GF-D8 (cell line): ENCODE measurements at places on chromosomes 12 and 14.
A peak's percentile ranks its signal among the peaks of the same experiment; 100 is the strongest.

DNA sequence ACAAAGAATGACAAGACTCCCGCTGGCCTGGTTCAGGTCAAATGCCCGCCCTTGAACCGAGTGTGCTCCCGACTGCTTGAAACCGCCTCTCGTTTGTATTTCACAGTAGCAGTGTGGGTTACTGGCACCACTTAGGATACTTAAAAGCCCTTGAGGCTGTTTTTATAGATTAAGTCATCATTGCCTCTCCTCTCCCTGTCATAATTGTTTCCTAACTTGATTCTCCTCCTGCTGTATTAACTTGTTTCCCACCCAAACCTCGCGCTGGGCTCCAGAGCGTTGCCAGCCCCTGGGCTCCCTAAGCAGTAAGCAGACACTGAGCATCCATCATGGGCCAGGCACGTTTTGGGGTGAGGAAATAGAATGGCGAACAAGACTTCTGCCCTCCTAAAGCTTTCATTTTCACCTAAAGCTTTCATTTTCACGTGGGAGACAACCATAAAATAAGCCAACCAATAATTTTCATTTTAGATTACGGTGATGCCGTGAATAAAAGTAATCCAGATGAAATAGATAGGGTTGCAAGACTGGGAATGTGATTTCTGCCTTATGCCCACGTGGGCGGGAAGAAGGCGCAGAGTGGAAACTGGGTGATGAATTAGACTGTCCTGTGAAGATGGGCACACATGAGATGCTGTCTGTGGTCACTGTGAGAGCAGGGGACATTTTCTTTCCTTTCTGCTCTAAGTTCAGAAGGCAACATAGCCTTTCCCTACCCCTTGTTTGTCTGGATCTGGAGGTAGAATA, 97.5 kb downstream of the PPP2R5C start:
- no peak for DNase-seq

DNA sequence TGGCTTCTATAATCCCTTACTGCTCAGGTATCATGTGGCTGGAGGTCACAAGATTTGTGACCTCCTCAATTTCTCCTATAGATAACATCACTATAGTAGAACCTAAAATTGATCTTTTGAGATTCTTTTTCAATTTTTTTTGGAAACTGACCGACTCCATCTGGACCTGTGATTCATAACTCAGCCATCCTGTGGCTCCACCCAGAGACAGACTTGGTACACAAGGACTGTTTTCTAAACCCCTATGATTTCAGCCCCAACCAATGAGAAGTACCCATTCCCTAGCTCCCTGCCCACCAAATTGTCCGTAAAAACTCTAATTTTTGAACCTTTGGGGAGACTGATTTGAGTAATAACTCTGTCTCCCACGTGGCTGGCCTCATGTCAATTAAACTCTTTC, 148.9 kb downstream of the SYT10 start:
- DNase-seq = no peak

GRCh38 chr14:86654558-86655184, 1124.7 kb downstream of the FLRT2 start:
- DNase-seq = no peak

GRCh38 chr12:130835011-130835410, 4.0 kb downstream of the STX2 start:
- peak; percentile 50 for DNase-seq

GRCh38 chr12:115210533-115211252, 526.7 kb upstream of the TBX3 start:
- no peak for DNase-seq

GRCh38 chr12:124592481-124593160, 25.2 kb upstream of the NCOR2 start:
- no peak for DNase-seq

GRCh38 chr12:27539191-27539631, 15.2 kb downstream of the PPFIBP1 start:
- no peak for DNase-seq

DNA sequence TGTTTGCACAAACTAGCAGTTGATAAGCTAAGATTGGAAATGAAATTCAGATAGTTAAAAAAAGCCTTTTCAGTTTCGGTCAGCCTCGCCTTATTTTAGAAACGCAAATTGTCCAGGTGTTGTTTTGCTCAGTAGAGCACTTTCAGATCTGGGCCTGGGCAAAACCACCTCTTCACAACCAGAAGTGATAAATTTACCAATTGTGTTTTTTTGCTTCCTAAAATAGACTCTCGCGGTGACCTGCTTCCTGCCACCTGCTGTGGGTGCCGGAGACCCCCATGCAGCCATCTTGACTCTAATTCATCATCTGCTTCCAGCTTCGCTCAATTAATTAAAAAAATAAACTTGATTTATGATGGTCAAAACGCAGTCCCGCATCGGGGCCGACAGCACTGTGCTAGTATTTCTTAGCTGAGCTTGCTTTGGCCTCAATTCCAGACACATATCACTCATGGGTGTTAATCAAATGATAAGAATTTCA, 335.6 kb downstream of the TMEM121 start:
- DNase-seq = no peak

- DNase-seq = no peak
These were observed 13.9 kb downstream of the PDZRN4 start for GRCh38 chr12:41202051-41202450.

DNA sequence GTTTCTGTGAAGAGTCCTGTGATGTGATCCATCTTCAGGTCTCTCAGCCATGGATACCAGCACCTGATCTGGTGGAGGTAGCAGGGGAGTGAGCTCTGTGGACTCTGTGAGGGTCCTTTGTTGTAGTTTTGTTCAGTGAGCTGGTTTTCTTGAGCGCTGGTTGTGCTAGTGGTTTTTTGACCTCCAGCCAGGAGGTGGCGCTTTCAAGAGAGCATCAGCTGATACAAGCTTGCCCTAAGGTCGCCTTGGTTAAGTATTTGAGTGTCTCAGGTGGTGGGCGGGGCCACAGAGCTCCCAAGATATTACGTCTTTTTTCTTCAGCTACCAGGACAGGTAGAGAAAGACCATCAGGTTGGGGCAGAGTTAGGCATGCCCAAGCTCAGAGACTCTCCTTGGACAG, 139.7 kb downstream of the TTLL5 start:
- DNase-seq = no peak

DNA sequence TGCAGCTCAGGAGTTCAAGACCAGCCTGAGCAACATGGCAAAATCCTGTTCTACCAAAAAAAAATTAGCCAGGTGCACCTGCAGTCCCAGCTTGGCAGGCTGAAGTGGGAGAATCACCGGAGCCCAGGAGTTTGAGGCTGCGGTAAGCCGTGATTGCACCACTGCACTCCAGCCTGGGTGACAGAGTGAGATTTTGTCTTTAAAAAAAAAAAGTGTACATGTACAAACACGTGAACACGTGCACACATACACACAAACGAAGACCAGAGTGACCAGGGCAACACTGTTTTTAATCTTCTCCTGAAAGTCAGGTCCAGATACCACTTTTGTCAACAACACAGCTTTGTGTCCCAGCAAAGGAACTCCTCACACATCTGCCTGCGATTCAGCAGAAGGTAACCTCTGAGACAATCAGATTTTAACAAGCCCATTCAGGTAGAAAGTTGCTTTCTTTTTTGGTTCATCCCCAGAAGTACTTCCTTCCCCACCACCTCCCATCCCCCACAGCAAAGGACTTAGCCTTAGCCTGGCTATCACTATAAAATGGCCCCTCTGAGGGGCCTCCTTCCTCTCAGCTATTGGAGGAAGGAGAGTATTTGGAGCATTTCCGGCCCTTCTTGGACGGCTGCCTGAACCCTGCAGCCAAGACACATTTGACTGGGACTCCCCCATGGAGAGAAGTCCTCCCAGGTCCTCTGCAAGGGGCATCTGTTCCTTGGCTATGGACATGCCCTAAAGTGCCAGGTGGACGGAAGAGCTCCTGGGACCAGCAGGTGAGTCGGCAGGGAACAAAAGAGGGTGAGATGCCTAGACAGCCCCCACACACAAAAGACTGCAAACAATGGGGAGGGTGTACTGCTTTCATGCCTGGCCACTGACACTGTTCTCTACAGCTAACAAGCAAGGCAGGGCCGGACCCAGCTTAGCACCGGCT, 9.8 kb downstream of the CTDSP2 start:
- peak; percentile 92 for DNase-seq

DNA sequence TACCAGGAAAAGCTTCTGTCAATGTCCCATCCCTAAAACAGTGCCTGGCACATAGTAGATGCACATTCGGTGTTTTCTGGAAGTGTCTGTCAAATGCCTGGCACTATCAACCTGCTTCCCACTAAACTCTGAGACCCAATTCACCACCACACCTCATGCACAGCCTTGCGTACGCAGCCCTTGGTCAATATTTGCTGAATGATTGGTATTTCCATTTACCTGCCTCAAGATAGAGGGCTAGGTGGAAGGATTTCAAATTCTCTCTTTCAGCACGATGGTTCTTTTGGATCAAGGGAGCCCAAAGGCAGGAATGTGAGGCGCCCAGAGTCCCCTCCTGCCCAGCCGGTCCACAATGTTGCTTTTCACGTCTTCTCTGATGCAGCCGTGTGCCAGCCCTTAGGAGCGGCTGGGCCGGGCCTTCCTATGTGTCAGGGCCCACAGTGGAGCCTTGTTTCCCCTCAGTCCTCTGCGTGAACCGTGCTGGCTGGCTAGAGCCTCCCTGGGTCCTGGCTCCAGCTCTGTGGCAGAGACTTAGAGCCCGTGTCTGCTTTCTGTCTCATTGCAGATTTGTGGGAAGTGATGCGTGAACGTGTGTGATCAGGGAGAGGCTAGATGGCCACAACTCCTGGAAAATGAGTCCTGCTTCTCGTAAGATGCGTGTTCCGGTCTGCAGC, 99.9 kb upstream of the RFLNA start:
- DNase-seq = no peak

DNA sequence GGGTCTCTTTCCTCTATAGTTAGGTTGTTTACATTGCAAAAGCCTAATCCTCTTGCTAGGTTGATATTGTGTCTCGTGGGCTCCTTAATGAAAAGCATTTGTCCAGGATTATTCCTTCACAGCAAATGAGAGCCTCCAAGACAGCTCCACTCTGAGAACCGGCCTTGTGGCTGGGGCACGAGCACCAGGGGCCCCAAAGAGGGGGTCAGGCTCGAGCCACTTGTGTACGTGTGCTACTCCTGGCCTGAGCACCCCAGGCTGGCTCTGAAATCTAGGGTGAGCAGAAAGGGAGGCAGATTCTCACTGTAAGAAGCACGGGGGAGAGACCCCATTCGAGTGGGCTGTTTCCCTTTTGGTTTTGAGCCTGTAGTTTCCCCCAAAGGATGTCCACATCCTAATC, 45.0 kb upstream of the FZD10 start:
- DNase-seq = no peak

GRCh38 chr12:116916714-116917114, 6.0 kb downstream of the FBXW8 start:
- DNase-seq = peak; percentile 69

- no peak for DNase-seq
These were observed 518.5 kb upstream of the MDGA2 start for GRCh38 chr14:48193893-48194292.

DNA sequence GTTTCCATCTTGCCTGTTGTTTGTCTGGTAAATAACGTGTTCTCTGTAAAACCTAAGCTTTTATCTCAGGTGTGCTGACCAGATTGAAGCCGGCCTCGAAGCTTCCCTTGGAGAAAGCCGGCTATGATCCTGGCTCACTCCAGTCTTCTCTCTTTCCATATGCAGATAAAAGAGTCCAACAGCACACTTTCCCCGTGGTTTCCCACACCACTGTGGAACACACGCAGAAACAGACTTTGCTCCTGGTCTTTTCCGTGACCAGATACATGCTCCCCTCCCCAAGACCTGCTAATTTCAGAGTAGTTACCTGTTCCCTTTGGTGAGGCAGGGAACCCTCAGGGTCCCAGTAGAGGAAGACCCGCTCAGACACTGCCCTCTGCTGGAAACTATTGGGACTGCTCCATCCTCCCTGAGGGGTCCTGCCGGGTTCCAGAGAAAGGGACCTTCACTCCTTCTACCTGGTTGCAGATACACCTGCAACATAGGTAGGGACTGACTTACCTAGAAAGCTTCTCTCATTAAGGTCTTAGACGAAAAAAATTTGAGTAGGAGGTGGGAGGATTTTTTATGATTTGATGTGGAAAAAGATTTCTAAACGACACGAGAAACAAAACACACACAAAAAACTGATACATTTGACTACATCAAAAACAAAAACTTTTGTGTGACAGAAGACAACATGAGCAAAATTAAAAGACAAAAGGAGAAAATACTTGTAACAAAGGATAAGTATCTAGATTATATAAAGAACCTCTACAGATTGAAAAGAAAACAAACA, 415.4 kb upstream of the CCDC196 start:
- DNase-seq = no peak

GRCh38 chr12:104059963-104060362, 4.4 kb upstream of the HCFC2 start:
- DNase-seq = no peak
